Caki2 (cell line): ENCODE measurements at places on chromosomes 5 and 9. TPM values are rescaled to one million over a fixed set of nuclear protein-coding genes. Genes with fewer than 3 reads are reported as not detected.

Gene SPOCK1
- total RNA-seq = 22.4 and 25.6 TPM in 2 replicates

Gene CORO2A
- total RNA-seq = 2.0 and 2.3 TPM in 2 replicates

Gene CCL27
- total RNA-seq = 1.3 TPM in 1 of 2 replicates, not detected in the other

Gene MARCHF11
- not detected in 2 replicates for total RNA-seq

Gene POMT1
- 29.6 and 30.9 TPM in 2 replicates for total RNA-seq

Gene SARDH
- 7.6 and 13.0 TPM in 2 replicates for total RNA-seq

Gene PCDHA7
- total RNA-seq = 0.10 TPM in 1 of 2 replicates, not detected in the other

Gene RELL2
- total RNA-seq = 2.6 and 2.7 TPM in 2 replicates

Gene ANXA2R
- total RNA-seq = 1.7 TPM in 1 of 2 replicates, not detected in the other

Gene ARID3C
- total RNA-seq = not detected in 2 replicates

Gene ATP10B
- total RNA-seq = not detected in 2 replicates

Gene CMBL
- total RNA-seq = 141 and 219 TPM in 2 replicates

Gene SPINK7
- not detected in 2 replicates for total RNA-seq

Gene SHISAL2B
- not detected in 2 replicates for total RNA-seq

Gene CCL28
- total RNA-seq = 4.8 and 8.2 TPM in 2 replicates

Gene HTR1A
- not detected in 2 replicates for total RNA-seq

Gene CDC25C
- 8.7 and 13.4 TPM in 2 replicates for total RNA-seq

Gene CD14
- total RNA-seq = 0.96 TPM in 1 of 2 replicates, not detected in the other

Gene PCDHB2
- total RNA-seq = not detected in 2 replicates

Gene IL17B
- not detected in 2 replicates for total RNA-seq
